ENCODE measurements at places on chromosomes 6 and 20.

DNA sequence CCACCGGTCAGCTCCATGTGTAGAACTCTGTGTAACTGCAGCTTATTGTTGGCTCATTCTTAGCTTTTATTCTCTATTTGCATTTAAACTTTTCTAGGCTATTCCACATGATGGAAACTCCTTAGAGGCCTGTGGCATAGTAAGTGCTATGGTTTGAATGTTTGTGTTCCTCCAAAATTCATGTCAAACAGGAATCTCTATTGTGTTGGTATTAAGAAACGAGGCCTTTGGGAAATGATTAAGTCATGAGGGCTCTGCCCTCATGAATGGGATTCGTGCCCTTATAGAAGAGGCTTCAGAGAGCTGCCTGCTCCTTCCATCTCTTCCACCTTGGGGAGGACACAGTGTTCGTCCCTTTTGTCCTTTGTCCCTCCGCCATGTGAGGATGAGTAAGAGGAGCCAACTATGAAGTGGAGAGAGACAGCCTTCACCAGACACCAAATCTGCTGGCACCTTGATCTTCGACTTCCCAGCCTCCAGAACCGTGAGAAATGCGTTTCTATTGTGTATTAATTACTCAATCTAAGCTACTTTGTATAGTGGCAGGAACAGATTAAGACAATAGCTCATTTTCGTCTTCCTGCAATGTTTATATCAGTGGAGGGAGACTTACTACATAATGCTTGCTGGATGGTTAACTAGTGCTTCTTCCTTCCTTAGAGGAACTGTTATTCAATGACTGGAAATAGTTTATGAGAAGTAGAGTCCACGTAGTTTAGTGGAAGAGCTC lies 361.1 kb downstream of the FARS2 start:
- DNase-seq: no peak

DNA sequence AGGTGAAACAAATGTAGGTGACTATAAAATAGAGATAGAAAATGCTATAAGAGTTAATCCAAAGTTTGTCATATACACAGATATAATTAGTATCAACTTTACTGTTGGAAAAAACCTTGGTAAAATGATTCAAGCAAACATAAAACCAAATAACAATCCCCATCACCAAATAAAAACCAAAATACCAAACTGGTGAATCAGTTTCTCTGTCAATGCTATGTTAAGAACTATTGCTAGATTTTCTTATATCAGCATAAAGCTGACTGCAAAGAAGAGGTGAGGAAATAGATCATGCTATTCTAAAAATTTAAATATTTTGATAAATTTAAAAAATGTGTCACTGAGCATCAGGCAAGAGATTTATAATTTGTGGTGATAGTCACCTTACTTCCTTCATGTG lies 658.4 kb downstream of the PHF3 start:
- DNase-seq: no peak

- no peak for DNase-seq
These were observed 730.4 kb downstream of the KIF16B start for GRCh38 chr20:15842872-15843271.

GRCh38 chr6:108260809-108261569 lies at the start of gene SNX3:
Gene SNX3 (minus strand): TSS chr6:108261040. CDS start chr6:108260921, 119 bp downstream.
- DNase-seq: peak; percentile 76

GRCh38 chr6:137811916-137812553 lies 55.0 kb upstream of the TNFAIP3 start:
- DNase-seq: no peak

- DNase-seq: no peak
These were observed 19.2 kb upstream of the SNX14 start for GRCh38 chr6:85612690-85613474.

DNA sequence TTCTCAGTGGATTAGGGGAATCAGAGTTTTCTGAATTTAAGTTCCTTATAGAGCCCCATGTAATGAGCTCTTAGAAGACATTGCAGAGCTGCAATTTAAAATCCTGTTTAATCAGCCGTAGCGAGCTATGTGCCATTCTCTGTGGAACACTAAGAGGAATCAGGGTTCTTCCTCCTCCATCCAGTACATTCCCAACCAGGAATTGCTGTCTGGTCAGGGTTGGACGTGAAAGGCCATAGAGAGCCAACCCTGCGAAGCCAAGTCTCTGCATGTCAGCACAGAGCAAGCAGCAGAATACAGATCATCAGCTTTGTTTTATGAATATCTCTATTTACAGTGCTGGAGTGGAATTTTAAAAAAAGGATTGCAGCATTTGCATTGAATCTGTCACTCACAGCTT lies 366.0 kb downstream of the LAMA2 start:
- no peak for DNase-seq

GRCh38 chr20:10848810-10849370 lies 175.1 kb upstream of the JAG1 start:
- no peak for DNase-seq

GRCh38 chr6:164398647-164399046 lies 910.8 kb downstream of the C6orf118 start:
- no peak for DNase-seq

DNA sequence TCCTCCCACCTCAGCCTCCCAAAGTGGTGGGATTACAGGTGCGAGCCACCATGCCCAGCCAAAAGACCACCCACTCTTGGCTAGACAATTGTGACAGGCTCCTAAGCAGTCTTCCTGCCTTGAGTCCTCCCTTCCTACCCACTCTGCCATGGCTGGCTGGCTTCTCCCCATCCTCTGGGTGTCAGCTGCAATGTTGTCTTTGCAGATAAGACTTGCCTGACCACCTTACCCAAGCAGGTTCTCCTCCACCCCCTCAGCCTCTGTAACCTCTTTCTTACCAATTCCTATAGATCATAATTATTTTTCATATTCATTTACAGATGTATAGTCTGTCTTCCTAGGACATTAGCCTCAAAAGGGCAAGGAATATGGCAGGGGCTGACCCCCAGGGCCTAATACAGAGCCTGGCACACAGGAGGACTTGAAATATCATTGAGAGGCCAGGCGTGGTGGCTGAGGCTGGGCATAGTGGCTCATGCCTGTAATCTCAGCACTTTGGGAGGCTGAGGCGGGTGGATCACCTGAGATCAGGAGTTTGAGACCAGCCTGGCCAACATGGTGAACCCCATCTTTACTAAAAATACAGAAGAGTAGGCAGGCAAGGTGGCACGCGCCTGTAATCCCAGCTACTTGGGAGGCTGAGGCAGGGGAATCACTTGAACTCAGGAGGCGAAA lies 28.7 kb upstream of the SPAG4 start:
- no peak for DNase-seq

- DNase-seq: no peak
These were observed 55.2 kb downstream of the PRDM13 start for GRCh38 chr6:99661870-99662269.

DNA sequence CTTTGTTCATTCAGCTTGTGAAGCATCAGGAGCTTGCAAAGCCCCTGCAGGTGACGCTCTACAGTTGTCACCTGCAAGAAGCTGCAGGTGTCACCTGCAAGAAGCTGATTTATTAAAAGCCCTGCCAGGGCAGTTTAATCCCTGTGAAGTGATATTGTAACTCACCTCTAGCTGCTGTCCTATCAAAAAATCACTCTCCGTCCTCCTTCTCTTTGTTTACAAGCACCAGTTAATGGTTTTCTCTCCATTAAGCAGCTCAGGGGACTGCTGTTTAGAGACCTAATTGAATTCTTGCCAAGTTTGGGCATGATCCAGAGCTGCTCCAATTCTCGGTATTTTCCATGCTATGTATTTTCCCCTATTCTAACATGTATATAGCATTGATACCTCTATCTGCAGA lies 345.9 kb downstream of the ARHGAP18 start:
- DNase-seq: no peak

GRCh38 chr6:21691685-21692346 lies 98.3 kb downstream of the SOX4 start:
- no peak for DNase-seq

DNA sequence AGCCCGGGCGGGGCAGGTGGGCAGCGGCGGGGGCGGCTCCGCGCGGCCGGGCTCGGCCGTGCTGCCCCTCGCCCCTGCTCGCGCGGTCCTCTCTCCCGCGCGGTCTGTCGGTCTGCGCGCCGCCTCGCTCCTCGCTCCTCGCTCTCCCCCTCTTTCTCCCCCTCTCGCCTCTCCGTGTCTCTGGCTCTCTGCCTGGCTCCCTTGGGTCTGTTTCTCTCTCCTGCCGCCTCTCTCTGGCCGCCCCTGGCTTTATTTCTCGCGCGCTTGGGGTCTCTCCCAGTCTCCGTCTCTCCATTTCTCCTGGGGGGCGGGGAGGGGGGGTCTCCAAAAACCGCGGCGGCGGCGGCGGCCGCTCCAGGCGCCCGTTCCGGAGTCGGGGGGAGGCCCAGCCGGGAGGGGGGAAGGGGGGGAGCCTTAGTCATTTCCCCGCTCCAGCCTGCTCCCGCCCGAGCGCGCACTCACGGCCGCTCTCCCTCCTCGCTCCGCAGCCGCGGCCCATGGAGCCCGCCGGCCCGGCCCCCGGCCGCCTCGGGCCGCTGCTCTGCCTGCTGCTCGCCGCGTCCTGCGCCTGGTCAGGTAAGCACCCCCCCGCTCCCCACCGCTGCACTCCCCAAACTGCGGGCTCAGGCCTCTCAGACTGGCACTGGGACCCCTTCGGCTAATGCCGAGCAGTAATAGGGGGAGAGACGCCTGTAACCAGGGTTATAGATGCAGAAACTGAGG lies at the start of gene SIRPA:
Gene SIRPA (plus strand): TSS at position 457 of the 723 bp plus-strand sequence. CDS start 41 bp downstream, at position 498.
- peak; percentile 27 for DNase-seq

- no peak for DNase-seq
These were observed 36.2 kb upstream of the RGS17 start for GRCh38 chr6:153167061-153167891.

DNA sequence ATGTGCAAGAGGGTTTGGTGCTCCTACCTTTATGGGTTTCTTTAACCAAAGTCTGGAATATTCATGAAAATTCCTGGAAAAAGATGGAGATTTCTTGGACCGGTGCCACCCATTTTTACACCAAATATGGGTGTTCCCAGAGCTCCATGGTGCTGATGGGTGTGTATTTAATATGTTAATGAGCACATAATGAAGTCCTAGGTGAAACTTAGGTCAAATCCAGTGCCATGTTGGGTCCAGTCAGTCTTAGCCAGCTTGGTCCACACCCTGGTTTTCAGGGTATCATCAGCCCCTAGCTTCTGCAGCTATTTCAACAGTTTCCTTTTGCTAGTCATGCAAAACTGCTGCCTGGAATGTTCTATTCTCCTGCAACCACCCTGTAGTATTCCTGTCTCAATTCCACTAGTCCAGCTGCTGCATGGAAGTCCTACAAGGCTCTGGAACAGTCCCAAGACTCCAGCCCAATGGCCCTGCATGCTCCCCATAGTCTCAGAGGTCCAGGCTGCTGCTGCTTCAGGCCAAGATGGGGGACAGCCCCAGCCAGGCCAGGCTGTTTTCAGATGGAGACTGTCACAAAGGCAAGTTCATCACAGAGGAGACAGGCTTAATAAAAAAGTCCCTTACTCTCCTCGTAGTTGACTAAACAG lies 31.8 kb downstream of the CST9L start:
- DNase-seq: no peak

DNA sequence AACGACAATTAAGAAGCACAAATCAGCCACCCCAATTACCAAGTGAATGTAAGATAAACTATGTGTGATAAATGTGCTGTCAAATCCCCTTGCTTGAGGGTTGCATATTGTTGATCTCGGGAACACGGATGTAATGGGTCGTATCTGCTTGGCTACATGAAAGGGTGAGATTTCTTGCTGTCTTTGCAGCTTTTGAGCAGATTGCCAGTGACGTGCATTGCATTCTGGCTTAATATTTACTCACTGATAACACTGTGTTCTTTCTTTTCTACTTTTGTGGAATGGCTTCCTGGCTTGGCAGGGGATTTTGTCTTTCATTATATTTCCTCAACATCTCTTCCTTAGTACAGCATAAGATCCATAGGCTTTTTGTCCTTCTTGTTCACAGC lies 10.5 kb upstream of the FAM210B start:
- DNase-seq: no peak

GRCh38 chr20:34452281-34452982 lies 63.8 kb upstream of the DYNLRB1 start:
- DNase-seq: no peak

DNA sequence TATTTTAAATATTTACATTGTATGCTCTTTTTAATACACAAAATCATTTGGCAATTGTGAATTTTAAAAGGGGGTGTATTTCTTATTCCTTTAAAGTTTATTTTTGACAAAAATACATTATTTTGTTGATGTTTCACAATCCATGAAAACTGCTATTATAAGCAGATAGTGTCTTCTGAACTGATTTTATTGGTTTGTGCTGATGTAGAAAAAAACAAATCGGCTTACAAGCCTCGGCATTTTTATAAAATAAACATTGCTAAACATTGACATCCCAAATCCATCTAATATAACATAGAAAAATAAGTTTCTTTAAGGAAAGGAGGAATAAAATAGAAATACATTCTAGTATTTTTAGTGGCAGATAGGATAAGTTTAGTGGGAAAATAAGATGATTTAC lies 634.7 kb downstream of the GRIK2 start:
- no peak for DNase-seq

- DNase-seq: no peak
These were observed 7.7 kb downstream of the MPC1 start for GRCh38 chr6:166375013-166375412.

GRCh38 chr6:66555082-66555481 lies 848.1 kb upstream of the EYS start:
- no peak for DNase-seq

DNA sequence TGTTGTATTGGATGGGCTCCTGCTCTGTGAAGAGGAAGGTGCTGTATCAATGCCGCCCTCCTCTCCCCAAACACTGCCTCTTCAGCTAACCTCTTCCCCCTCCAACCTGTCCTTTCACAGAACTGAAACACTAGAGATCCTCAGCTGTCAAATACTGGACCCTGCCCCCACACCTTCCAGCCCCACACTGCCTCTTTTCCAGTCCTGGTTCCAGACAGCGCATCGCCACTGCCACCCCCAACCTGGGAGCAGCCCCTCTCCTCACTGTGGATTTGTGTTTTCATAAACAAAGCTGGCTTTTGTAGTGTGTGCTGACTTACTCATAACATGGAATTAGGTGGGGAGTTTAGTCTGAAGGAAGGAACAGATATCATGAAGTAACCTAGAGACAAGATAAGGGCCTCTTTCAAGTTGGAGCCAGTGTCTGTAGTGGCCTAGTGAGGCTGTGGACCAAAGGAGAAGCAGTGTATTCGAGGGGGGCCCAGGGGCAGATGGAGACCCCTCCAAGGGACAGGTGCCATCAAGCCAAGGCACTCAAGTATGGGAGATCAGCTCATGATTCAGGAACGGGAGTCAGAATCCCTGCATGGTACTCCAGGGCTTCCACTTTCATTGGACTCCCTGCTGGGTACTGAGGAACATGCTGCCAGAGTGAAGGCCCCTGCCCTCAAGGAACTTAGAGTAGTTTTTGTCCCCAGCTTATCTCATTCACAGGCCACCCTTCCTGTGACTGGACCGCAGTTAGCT lies 2.1 kb downstream of the SCUBE3 start:
- no peak for DNase-seq

GRCh38 chr6:169556758-169557548 lies 144.9 kb downstream of the WDR27 start:
- no peak for DNase-seq

- DNase-seq: no peak
These were observed 78.8 kb upstream of the CDH4 start for GRCh38 chr20:61173267-61173666.

- DNase-seq: no peak
These were observed 104.9 kb downstream of the SLX4IP start for GRCh38 chr20:10539818-10540553.
